ENCODE measurements at places on chromosomes 7 and 10.

- DNase-seq, result no peak
These were observed 1.0 kb upstream of the CYP2W1 start for GRCh38 chr7:981793-982510.

- no peak for DNase-seq
These were observed 222.0 kb upstream of the ZMIZ1 start for GRCh38 chr10:78846760-78847159.

DNA sequence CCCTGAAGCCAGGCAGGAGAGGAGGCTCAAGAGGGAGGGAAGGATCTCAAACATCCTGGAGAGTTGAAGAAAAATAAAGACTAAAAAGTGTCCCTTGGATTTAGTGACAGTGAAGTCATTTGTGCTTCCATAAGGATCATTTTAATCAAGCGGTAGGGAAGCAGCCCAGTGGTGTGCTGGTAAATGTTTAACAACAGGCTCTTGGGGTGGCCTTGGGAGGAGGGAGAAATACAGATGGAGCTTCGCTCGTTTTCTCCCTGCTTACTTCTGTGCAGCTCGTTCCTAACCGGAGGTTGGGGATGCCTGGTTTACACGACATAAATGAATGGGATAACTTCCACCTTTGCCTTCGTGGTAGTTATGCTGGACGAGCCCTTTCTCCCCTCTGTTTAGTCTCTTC is 140.0 kb downstream of the CAMK1D start:
- DNase-seq, result no peak

GRCh38 chr10:114284346-114285071 is 45.5 kb downstream of the VWA2 start:
- no peak for DNase-seq

- no peak for DNase-seq
These were observed 4.5 kb upstream of the TFPI2 start for GRCh38 chr7:93894966-93895640.

GRCh38 chr7:144834641-144835144 is 1.2 kb downstream of the TPK1 start:
- DNase-seq, result no peak

GRCh38 chr10:93198401-93199131 is 124.9 kb downstream of the CYP26A1 start:
- DNase-seq, result no peak

GRCh38 chr7:74292757-74293576 is 3.8 kb downstream of the CLIP2 start:
- DNase-seq, result no peak

DNA sequence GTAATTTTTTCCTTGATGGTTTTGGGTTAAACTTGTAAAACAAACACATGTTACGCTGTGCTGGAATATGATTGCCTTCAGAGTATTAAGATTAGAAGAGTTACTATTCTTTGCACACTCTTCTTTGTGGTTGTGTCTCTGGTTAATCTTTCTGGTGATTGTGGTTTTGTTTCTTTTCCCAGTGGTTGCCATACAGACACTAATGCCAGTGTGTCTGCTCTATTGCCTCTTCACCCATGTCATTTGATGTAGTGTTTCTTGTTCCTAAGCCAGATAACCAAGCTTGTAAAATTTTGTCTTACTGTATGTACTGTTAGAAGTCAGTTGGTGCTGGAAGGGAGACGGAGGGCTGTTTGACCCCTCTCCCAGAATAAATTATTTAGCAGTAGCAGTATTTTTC is 124.8 kb downstream of the PHTF2 start:
- DNase-seq, result no peak

DNA sequence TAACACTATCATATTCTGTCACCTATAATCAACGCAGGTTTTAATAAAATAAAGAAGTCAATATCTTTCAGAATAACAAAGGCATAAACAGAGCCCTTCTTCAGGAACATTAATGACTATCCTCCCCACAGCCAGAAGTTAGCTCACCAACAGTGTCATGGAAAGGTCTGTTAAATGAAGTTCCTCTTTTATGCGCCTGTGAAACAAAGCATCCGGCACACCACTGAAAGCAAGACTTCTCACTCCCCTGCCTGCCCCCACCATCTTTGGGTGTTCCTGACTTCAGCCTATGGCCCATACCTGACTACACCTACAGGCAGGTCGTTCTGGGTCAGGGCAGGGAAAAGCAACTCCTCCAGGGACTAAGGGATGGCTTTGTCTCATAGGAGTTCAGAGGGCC is 205.4 kb downstream of the FANK1 start:
- DNase-seq, result no peak

- DNase-seq, result no peak
These were observed 2.8 kb downstream of the AP1S1 start for GRCh38 chr7:101156866-101157589.

DNA sequence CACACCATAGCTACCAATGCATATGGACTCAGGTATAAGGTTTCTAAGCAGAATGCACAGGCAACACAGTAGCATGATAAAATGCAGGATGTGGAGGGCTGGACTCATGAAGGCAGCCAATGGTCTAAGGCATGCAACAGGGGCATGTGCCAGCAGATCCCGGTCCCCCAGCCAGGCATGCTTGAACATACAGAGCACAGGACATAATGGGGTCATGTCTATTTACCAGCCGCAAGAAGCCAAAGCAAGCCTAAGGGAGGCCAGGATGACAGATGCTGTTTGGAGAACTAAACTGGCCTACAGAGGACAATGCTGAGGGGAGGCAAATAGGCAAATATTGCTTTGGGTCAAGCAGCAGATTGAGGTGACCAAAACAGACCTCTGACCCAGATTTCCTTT is 60.0 kb upstream of the PDLIM1 start:
- no peak for DNase-seq

DNA sequence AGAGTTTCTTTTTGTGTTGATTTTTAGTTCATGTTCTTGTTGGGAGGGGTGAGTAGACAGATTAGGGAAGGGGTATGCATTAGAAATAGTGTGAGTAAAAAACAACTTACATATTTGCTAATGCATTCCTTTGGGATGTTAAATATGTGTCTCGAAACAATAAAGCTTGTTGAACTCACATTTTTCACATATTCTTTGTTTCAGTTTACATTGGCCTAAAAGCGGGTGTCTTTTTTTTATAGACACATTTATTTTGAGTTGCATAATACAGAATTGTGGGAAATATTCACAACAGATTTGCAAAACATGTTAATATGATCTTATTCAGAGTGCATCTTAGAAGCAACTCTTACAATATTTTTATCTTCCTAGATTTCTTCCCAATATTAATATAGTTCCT is 337.5 kb upstream of the CNTNAP2 start:
- DNase-seq, result no peak

DNA sequence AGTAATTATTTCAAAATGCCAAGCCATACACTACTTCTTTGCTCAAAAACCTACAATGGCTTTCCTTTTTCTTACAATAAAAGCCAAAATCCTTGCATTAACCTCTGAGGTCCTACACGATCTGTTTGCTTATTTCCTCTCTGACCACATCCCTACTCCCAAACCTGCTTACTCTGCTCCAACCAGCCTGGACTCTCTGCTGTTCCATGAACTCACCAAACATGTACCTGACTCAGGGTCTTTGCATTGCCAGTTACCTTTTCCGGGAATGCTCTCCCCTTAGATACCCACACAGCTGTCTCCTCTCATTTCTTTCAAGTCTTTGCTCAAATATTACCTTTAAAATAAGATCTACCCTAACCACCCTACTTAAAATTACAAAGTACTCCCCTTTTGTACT is 2.3 kb downstream of the ABCB4 start:
- DNase-seq, result no peak

- DNase-seq, result no peak
These were observed 27.0 kb upstream of the ZCCHC24 start for GRCh38 chr10:79472449-79472848.

DNA sequence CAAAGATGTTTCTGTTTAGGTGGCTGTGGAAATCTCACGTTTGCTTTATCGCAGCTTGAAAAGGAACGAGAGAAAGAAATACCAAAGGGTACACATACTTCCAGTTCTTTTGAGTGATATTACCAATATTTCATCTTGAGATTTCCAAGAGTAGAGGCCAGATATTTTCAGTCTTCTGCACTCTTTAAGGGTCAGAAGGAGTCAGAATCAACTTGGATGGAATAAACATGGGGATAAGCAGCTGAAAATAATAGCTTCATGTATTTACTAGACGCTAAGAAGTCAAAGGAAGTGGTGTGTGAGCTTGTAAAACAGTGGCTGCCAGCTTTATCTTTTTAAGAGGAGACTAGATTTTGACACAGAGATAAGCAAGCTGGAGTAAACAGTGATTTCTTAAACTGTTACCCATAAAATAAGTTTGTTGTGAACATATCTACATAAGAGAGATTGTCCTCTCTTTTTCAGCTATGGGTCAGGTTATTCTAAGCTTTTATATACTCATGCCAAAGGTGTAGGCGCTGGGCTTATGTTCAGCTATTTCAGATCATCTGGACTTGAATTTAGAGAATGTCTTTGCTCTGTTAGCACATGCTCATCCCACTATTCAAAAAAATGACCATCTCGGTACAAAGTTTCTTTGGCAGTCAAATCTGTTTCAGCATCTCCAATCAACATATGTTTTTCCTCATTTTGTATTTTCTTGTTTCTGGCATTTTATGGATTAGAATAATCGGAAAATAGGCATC is 170.8 kb upstream of the TCF7L2 start:
- no peak for DNase-seq

DNA sequence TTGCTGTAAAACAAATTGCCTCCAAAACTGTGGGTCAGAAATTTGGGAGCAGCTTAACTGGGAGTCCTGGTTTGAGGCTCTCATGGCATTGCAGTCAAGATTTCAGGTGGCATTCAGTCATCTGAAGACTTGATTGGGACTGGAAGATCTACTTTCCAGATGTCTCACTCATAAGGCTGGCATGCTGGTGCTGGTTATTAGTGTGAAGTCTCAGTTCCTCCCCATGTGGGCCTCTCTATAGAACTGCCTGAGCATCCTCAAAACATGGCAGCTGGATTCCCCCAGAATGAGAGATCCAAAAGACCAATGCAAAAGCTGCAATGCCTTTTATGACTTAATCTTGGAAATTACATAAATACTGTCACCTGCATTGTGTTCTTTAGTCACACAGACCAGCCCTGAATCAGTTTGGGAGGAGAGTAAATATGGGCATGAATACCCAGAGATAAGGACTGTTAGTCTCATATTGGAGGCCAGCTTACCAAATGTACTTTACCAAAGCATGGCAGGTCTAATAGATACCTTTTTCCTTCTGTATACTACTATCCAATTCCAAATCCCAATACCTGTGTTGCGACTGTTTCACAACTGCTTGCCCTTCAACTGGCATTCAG is 6.5 kb upstream of the HERPUD2 start:
- no peak for DNase-seq

DNA sequence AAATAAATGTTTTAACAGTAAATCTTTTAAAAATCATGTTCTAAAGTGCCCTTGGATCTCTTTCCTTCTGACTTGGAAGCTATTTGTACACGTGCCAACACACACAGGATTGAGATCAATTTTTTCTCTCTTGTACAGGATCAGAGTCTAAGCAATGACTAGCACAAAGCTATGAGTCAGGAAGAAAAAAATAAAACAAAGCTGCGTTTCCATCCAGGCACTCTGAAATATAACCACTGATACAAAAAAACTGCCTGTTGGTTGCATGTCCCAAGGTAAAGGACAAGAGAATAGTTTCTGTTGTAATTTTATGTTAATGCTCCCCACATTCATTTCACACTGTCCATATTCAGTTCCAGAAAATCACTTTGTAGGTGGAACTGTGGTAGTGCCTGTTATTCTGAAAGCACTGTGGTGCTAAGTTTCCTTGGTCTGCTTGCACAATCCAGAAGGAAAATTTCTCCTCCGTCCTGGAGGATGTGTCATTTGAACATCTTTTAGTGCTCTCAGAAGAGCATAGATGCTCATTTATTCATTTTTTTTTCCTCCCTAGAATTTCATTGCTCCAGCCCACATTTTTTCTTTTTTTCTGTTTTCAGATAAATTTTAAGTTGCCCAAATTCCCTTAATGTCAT is 113.4 kb downstream of the PLXDC2 start:
- no peak for DNase-seq

DNA sequence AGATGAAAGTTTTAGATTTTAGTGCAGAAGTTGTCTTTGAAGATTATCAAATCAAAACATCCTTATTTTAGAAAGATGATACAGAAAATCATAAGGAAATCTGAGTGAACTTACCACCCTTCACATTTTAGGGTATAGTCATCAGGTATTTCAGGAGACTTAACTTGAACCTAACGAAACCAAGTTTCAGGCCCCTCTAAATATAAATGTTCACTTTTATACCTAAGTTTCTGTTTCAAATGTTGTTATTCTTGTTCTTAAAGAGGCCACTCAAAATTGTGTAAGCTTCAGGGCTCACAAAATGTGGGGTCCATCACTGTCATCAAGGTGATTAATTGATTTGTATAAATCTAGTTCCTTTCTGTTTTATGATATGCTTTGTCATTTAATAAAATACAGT is 216.2 kb downstream of the KIAA1217 start:
- DNase-seq, result no peak

DNA sequence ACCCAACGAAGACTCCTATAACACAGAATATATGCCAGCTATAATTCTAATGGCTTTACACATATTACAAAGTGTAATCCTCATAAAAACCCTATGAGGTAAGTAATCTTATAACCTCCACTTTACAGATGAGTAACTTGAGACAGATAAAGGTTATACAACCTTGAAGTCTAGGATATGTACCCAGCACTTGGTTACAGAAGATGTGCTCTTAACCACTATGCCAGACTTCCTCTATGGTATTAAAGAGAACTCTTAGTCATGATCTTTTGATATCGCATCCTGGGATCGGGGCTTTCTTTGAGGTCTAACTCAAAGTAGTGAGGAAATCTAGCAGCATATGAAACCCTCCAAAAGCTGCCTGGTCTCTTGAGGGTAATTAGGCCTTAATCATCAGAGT is 319.2 kb upstream of the LRRN3 start:
- no peak for DNase-seq

DNA sequence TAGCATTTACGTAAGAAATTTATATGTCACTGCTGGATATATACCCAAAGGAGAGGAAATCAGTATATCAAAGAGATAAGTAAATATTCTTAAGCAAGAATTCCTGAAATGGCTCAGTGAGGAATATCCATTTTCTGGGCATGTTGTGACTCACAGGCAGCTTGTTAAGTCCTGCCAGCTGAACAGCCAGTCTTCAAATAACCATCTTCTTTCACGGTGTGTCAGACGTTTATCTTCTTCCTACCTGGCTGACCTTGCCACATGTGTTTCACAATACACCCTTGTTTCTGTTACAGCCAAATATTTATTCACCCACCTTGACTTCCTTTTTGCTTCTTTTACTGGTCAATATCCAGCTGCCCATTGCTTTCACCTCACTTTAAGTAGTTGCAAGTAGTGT is 648.1 kb downstream of the ANKRD7 start:
- no peak for DNase-seq

- DNase-seq, result no peak
These were observed 23.2 kb upstream of the C1GALT1 start for GRCh38 chr7:7159063-7159658.

All from activated CD8-positive, alpha-beta memory T cell treated with anti-CD3 and anti-CD28 coated beads for 1 hour (primary cell).